ENCODE measurements at places on chromosomes 6 and 20. TPM values are rescaled to one million over a fixed set of nuclear protein-coding genes. Genes with fewer than 3 reads are reported as not detected.

RAMACL gene
- 6.0 TPM for total RNA-seq

NRM gene
- 7.0 TPM for total RNA-seq

KCNK16 gene
- total RNA-seq: not detected

DUSP15 gene
- total RNA-seq: 1.4 TPM

GTSF1L gene
- not detected for total RNA-seq

DOK5 gene
- total RNA-seq: 20.4 TPM

Data from urinary bladder (tissue), 4 donors.